Thoracic aorta (tissue), 2 donors: ENCODE measurements at places on chromosomes 2 and 18. TPM values are rescaled to one million over a fixed set of nuclear protein-coding genes. Genes with fewer than 3 reads are reported as not detected.

GRCh38 chr2:70123829-70124116, 36.5 kb downstream of the PCBP1 start:
- peaks cover 19% of the 10 kb centered on the region for H3K4me1 ChIP-seq
- H3K27ac ChIP-seq, result peak overlapping the region; percentile 96

GRCh38 chr2:170770606-170771420, 635 bp downstream of the ERICH2 start:
- no peaks in the 10 kb centered on the region for H3K27me3 ChIP-seq
- peak overlapping the region; percentile 87 for H3K4me3 ChIP-seq
- H3K36me3 ChIP-seq, result no peaks in the 10 kb centered on the region
- peaks cover 17% of the 10 kb centered on the region for H3K4me1 ChIP-seq
- H3K27ac ChIP-seq, result peak overlapping the region; percentile 65

GRCh38 chr2:32450851-32451250, 94.0 kb downstream of the BIRC6 start:
- no peak overlapping the region for H3K27ac ChIP-seq
- DNase-seq, result no peak
- peaks cover 15% of the 10 kb centered on the region for H3K36me3 ChIP-seq

- no peak overlapping the region for H3K27ac ChIP-seq
- no peaks in the 10 kb centered on the region for H3K4me1 ChIP-seq
- no peaks in the 10 kb centered on the region for H3K36me3 ChIP-seq
- H3K27me3 ChIP-seq, result no peaks in the 10 kb centered on the region
- no peak overlapping the region for H3K4me3 ChIP-seq
Observed at GRCh38 chr2:191749181-191749540, 71.2 kb downstream of the NABP1 start.

- no peaks in the 10 kb centered on the region for H3K36me3 ChIP-seq
- H3K27ac ChIP-seq, result no peak overlapping the region
- no peak for DNase-seq
- H3K27me3 ChIP-seq, result no peaks in the 10 kb centered on the region
- no peak overlapping the region for H3K4me3 ChIP-seq
Observed at GRCh38 chr18:76314015-76314414, 181.0 kb downstream of the ZNF516 start.

GRCh38 chr2:20590704-20591515, 60.0 kb downstream of the HS1BP3 start:
- no peak for DNase-seq
- peaks cover 51% of the 10 kb centered on the region for H3K4me1 ChIP-seq
- H3K27ac ChIP-seq, result no peak overlapping the region
- H3K4me3 ChIP-seq, result no peak overlapping the region

GRCh38 chr2:25159949-25160348, 8.4 kb downstream of the POMC start:
- H3K4me1 ChIP-seq, result no peaks in the 10 kb centered on the region
- no peaks in the 10 kb centered on the region for H3K27me3 ChIP-seq
- H3K27ac ChIP-seq, result no peak overlapping the region
- no peak for DNase-seq
- no peaks in the 10 kb centered on the region for H3K36me3 ChIP-seq

GRCh38 chr2:233600386-233600785, 17.0 kb upstream of the UGT1A8 start:
- H3K27ac ChIP-seq, result no peak overlapping the region
- H3K4me1 ChIP-seq, result no peaks in the 10 kb centered on the region
- H3K4me3 ChIP-seq, result no peak overlapping the region
- no peaks in the 10 kb centered on the region for H3K27me3 ChIP-seq

- peaks cover 15% of the 10 kb centered on the region for H3K36me3 ChIP-seq
- H3K4me3 ChIP-seq, result no peak overlapping the region
- H3K27ac ChIP-seq, result no peak overlapping the region
- H3K4me1 ChIP-seq, result peaks cover 13% of the 10 kb centered on the region
- DNase-seq, result no peak
Observed at GRCh38 chr2:74535440-74535965, 5.8 kb downstream of the HTRA2 start.

GRCh38 chr2:218149848-218150440, 16.8 kb downstream of the CXCR1 start:
- no peak overlapping the region for H3K27ac ChIP-seq
- H3K27me3 ChIP-seq, result no peaks in the 10 kb centered on the region
- no peak for DNase-seq

DNA sequence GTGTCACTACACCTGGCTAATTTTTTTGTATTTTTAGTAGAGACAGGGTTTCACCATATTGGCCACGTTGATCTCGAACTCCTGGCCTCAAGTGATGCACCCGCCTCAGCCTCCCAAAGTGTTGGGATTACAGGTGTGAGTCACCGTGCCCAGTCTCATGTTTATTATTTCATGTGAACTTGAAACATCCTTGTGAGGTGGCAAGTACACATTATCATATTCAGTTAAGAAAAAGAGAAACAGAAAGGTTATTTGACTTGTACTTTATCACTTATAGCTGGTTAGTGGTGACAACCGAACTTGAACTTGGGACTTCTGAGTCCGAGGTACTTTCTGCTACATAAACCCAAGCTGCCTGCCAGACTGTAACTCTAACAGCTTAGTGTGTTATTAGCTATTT, 24.4 kb downstream of the ABHD3 start:
- no peak overlapping the region for H3K4me3 ChIP-seq
- DNase-seq, result no peak
- peaks cover 9% of the 10 kb centered on the region for H3K4me1 ChIP-seq

DNA sequence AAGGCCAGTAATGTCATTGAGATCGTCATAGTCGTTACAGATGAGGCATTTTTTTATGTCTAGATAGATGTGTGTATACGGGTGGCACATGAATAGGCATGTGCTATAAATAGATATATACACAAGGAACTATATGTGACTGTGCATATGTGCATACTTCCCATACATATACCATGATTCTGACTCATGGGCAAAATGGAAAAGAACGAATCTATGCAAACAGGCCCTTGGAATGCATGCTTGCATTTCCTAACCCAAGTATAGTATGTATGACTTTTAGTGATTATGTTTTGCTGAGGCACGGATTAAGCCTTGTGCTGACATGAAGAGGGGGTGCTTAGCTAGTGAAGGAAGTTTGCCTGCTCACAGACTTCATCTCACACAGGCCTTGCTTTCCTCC, 111.7 kb downstream of the BCL11A start:
- H3K27ac ChIP-seq, result no peak overlapping the region
- H3K4me3 ChIP-seq, result no peak overlapping the region
- no peaks in the 10 kb centered on the region for H3K27me3 ChIP-seq
- DNase-seq, result no peak

DNA sequence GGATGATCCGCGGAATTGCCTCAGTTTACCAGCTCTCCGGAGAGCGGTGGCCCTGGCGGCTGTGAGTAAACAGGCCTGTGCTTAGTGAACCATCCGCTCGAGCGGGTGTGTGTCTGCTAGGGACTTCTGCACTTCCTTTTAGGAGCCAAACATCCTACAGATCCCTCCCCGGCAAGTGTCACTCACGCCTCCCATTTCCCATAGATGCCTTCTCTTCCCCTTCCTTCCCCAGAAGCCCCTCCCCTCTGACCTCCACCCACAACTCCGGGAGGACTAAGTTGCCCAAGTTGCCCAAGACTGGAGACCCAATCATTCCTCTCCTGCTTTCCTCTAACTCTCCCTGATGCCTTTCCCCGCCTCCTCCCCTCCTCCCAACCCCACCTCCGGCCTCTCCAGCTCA, 2.9 kb downstream of the C1QL2 start:
- peaks cover 10% of the 10 kb centered on the region for H3K4me1 ChIP-seq
- H3K4me3 ChIP-seq, result no peak overlapping the region
- H3K27me3 ChIP-seq, result peaks cover 3% of the 10 kb centered on the region
- no peaks in the 10 kb centered on the region for H3K36me3 ChIP-seq
- DNase-seq, result no peak
- H3K27ac ChIP-seq, result no peak overlapping the region

- no peaks in the 10 kb centered on the region for H3K27me3 ChIP-seq
- no peak overlapping the region for H3K4me3 ChIP-seq
- no peak for DNase-seq
- H3K27ac ChIP-seq, result no peak overlapping the region
- H3K36me3 ChIP-seq, result no peaks in the 10 kb centered on the region
- H3K4me1 ChIP-seq, result peaks cover 16% of the 10 kb centered on the region
Observed at GRCh38 chr2:120683701-120684100, 52.0 kb upstream of the GLI2 start.

DNA sequence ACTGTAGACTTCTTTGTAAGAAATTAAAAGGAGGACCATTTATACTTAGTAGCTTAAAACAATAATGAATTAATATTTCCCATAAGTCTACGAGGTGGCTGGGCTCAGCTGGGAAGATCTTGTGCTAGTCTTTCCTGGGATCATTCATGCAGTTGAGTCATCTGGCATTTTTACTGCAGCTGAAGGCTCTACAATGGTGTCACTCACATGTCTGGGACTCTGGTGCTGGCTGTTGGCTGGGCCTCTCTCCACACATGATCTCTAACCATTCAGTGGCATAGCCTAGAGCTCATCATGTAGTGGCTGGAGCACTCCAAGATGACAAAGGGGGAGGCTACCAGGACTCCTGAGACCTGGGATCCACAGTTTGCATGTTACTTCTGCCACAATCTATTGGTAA, 35.5 kb downstream of the CLASP1 start:
- DNase-seq, result no peak
- H3K27ac ChIP-seq, result no peak overlapping the region
- peaks cover 23% of the 10 kb centered on the region for H3K4me1 ChIP-seq
- no peaks in the 10 kb centered on the region for H3K36me3 ChIP-seq
- H3K4me3 ChIP-seq, result no peak overlapping the region
- no peaks in the 10 kb centered on the region for H3K27me3 ChIP-seq

GRCh38 chr18:76518860-76519538, 24.0 kb upstream of the ZNF516 start:
- no peaks in the 10 kb centered on the region for H3K27me3 ChIP-seq
- no peaks in the 10 kb centered on the region for H3K36me3 ChIP-seq
- DNase-seq, result no peak
- peak overlapping the region; percentile 39 for H3K4me3 ChIP-seq
- H3K27ac ChIP-seq, result no peak overlapping the region

- peaks cover 5% of the 10 kb centered on the region for H3K36me3 ChIP-seq
- DNase-seq, result no peak
- H3K27me3 ChIP-seq, result no peaks in the 10 kb centered on the region
- no peak overlapping the region for H3K27ac ChIP-seq
Observed at GRCh38 chr2:238403632-238404405, 22.9 kb upstream of the ASB1 start.

DNA sequence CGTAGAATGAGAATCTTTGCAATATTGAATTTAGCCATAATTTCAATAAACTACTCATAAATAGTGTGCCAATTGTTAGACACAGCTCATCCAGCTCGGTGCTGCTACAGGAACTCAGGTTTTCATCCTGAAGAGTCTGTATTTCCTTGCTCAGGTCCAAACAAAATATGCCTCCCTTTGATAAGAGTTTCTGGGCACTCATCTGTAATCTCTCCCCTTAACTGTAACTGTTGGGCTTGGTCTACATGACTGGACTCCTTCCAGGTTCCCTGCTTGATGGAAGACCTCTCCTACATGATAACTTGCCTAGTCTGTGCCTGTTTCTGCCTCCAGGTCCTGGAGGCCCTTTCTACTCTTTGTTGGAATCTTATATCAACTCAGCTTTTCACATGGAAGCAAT, 57.9 kb downstream of the GCA start:
- H3K27ac ChIP-seq, result no peak overlapping the region
- no peak for DNase-seq
- no peak overlapping the region for H3K4me3 ChIP-seq
- H3K36me3 ChIP-seq, result no peaks in the 10 kb centered on the region
- H3K27me3 ChIP-seq, result no peaks in the 10 kb centered on the region
- no peaks in the 10 kb centered on the region for H3K4me1 ChIP-seq

GRCh38 chr2:200219309-200220113, 87.0 kb upstream of the SPATS2L start:
- H3K4me1 ChIP-seq, result no peaks in the 10 kb centered on the region
- no peaks in the 10 kb centered on the region for H3K27me3 ChIP-seq
- H3K4me3 ChIP-seq, result no peak overlapping the region
- no peak overlapping the region for H3K27ac ChIP-seq
- no peak for DNase-seq
- no peaks in the 10 kb centered on the region for H3K36me3 ChIP-seq

- peaks cover 66% of the 10 kb centered on the region for H3K4me1 ChIP-seq
- H3K36me3 ChIP-seq, result no peaks in the 10 kb centered on the region
- H3K4me3 ChIP-seq, result no peak overlapping the region
- H3K27ac ChIP-seq, result peak overlapping the region; percentile 89
- no peak for DNase-seq
Observed at GRCh38 chr2:219433666-219434467, 776 bp upstream of the SPEG start.

Gene SPDYA
- total RNA-seq, result 5.3 TPM

Gene UGT1A6
- total RNA-seq, result not detected

Gene NCKAP5
- 1.9 TPM for total RNA-seq

Gene RMDN2
- 7.4 TPM for total RNA-seq

Gene GREB1L
- total RNA-seq, result 20.0 TPM

Gene GAL3ST2
- total RNA-seq, result 2.2 TPM

Gene SLC5A7
- total RNA-seq, result not detected

Gene AKAIN1
- total RNA-seq, result not detected

Gene PSMA8
- not detected for total RNA-seq

Gene PEX13
- total RNA-seq, result 47.8 TPM

Gene TACR1
- 3.9 TPM for total RNA-seq

Gene KCNJ3
- total RNA-seq, result 1.6 TPM

Gene CAMKMT
- 4.7 TPM for total RNA-seq

Gene CHST9
- total RNA-seq, result not detected

Gene KCNE4
- 9.6 TPM for total RNA-seq
